GM23338 (cell line): ENCODE measurements at places on chromosomes 16 and 17.

DNA sequence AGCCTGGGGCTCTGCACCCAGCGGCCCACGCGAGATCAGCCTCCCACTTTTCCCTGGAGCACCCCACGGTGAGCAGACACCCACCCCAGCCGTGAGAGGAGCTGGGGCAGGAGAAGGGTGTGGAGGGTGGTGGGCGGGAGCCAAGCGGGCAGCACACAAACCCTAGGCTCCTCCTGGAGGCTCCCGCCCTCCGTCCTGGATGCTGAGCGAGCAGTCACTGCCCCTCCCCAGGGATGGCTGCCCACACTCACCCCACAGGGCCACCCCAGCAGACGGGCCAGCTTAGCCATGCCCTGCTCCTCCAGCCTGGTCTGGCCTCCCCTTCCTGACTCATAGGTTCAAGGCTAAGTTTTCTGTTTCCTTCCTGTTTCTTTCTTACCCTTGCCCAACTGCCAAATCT lies 15.7 kb upstream of the ABCC3 start:
- no peak for DNase-seq

- DNase-seq, result no peak
These were observed 51.1 kb upstream of the LGALS9 start for GRCh38 chr17:27579897-27580321.

- DNase-seq, result no peak
These were observed 16.2 kb upstream of the ALOX15 start for GRCh38 chr17:4657678-4658077.

GRCh38 chr16:1066584-1067172 lies 5.9 kb upstream of the SSTR5 start:
- DNase-seq, result no peak

DNA sequence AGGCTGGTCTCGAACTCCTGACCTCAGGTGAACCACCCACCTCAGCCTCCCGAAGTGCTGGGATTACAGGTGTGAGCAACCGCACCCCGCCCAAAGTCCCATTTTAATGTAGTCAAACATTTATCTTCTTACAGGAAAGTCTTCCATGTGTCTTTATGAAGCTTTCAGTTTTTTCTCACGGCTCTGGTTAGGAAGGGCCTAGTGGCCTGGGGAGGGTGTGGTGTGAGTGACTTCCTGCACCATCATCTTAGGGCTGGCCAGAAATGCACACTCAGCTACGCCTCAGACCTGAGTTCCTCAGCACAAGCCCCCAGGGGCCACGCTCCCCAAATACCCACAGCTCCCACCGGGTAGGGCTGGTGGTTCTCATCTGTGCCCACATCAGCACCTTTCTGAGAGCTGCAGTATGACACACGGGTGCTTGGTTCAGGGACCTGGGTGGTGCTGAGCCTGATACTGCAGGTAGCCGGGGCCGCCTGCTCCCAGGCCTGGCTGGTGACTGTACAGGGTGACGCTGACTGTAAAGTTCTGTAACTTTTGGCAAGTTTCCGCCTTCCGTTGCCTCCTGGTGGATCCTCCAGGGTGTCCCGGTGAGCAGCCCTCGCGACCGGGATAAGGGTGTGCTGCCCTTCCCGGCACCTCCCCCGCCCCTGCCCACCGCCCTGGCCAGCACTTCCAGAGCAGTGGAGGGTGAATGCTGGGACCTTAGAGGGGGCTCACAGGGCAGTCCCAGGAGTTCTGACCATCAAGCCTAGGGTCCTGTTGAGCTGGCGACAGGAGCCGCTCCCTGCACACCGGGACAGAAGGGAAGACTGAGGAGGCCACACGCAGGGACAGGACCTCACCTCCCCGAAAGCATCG lies 52.5 kb downstream of the ZNF778 start:
- DNase-seq, result no peak

DNA sequence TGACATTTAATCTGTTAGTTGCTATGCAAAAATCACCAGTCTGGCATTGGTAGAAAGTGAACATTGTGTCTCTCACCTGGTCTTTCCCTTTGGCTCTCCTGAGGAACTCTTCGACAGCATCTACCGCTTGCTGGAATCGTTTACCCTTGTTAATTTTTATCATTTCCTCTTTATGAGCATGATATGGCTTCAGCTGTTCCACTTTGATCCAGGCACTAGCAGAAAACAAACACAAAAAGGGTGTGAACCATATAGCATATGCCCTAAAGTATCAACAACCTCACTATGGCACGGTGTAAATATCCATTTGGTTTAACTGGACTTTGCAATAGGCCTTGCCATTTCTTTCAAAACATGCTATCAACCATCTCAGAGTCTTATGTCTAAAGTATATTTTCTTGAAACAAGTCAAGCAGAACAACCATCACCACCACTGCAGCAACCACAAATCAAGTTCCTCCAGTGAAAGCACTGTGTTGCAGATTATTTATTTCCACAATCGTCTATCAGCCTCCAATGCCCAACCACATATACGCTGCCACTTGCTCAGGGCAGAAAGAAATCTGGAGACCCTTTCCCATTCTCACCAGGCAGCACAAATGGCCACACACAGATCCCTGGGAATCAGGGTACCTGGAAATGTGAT lies 14.3 kb downstream of the GLYR1 start:
- no peak for DNase-seq
